Neural crest cell (in vitro differentiated cells): ENCODE measurements at places on chromosomes 11 and 22.

- peak overlapping the region; percentile 99 for H3K27ac ChIP-seq
- H3K4me3 ChIP-seq, result peak overlapping the region; percentile 100
- H3K27me3 ChIP-seq, result no peaks in the 10 kb centered on the region
Measured at GRCh38 chr11:66052664-66052982, 459 bp downstream of the SF3B2 start.

GRCh38 chr11:114832532-114833125, 154.3 kb downstream of the NXPE2 start:
- peaks cover 14% of the 10 kb centered on the region for H3K27me3 ChIP-seq
- H3K36me3 ChIP-seq, result no peaks in the 10 kb centered on the region
- no peak for DNase-seq
- no peaks in the 10 kb centered on the region for H3K4me1 ChIP-seq
- no peak overlapping the region for H3K27ac ChIP-seq

DNA sequence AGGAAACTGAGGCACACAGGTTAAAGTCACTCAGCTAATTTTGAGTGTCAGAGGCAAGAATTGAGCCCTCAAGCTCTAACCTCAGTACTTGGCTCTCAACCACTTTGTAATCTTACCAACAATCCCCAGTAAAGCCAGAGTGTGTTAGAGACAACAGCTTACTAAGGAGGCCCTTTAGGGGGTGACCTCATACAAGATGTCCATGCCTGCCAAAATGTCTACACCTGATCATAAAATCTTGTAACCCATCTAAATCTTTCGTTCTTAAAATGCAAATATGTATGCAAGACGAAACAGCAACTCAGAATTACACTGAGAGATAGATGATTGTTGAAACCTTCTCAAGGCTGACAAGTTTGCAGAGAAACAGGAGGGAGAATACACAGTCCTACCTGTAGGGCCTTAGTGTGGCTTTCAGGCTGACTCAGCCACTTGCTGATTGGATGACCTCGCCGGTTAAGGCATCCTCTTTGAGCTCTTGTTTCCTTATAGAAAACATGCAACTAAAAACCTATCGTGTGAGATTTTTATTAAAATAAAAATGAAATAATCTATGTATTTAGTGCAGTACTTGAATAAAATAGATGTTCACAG, 143.2 kb downstream of the OPCML start:
- H3K27me3 ChIP-seq, result no peaks in the 10 kb centered on the region
- peaks cover 16% of the 10 kb centered on the region for H3K4me1 ChIP-seq
- DNase-seq, result no peak
- no peaks in the 10 kb centered on the region for H3K36me3 ChIP-seq
- H3K27ac ChIP-seq, result no peak overlapping the region

GRCh38 chr11:113189909-113190667, 124.3 kb upstream of the TTC12 start:
- H3K27ac ChIP-seq, result no peak overlapping the region
- DNase-seq, result no peak
- no peak overlapping the region for H3K4me3 ChIP-seq
- H3K27me3 ChIP-seq, result no peaks in the 10 kb centered on the region

GRCh38 chr11:64660706-64661105, 62.3 kb downstream of the NRXN2 start:
- H3K27me3 ChIP-seq, result no peaks in the 10 kb centered on the region
- no peak overlapping the region for H3K4me3 ChIP-seq
- DNase-seq, result no peak
- no peak overlapping the region for H3K27ac ChIP-seq
- no peaks in the 10 kb centered on the region for H3K36me3 ChIP-seq
- peaks cover 8% of the 10 kb centered on the region for H3K4me1 ChIP-seq

GRCh38 chr11:130705670-130706421, 210.4 kb downstream of the SNX19 start:
- no peaks in the 10 kb centered on the region for H3K4me1 ChIP-seq
- peaks cover 8% of the 10 kb centered on the region for H3K36me3 ChIP-seq
- H3K27me3 ChIP-seq, result no peaks in the 10 kb centered on the region
- H3K4me3 ChIP-seq, result no peak overlapping the region
- no peak for DNase-seq

GRCh38 chr22:36443198-36443770, 38.2 kb downstream of the TXN2 start:
- H3K4me1 ChIP-seq, result peaks cover 15% of the 10 kb centered on the region
- H3K36me3 ChIP-seq, result no peaks in the 10 kb centered on the region
- DNase-seq, result no peak
- no peak overlapping the region for H3K4me3 ChIP-seq

DNA sequence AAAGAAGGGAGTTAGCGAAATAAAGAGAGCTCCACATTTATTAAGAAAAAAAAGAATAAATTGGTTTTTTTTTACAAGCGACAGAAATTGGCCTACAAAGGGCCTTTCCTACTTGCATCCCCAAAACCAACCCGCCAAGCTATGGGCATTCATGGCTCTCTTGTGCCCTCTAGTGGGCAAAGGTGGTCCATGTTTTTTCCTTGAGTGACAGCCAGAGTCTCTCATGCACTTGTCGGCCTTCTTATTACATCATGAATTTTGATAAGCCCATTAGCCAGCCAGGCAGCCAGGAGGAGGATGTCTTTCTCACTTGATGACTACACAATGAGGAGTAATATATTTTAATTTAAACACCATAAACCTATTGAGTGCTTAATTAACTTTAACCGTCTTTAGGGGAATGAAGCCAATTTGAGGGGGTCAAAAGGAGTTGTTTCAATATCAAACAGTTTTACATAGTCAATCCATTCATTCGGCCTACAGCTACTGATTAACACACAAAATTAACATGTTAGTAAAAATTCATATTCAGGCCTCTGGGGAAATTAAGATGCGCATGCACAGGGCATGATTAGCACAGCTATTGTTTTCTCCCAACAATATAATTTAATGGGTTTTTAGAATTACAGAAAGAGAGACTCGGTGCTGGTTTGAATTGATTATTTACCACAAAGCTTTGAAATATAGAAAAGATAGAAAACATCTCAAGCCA, 85.5 kb downstream of the RCN1 start:
- no peak overlapping the region for H3K4me3 ChIP-seq
- peaks cover 24% of the 10 kb centered on the region for H3K4me1 ChIP-seq
- no peak overlapping the region for H3K27ac ChIP-seq

DNA sequence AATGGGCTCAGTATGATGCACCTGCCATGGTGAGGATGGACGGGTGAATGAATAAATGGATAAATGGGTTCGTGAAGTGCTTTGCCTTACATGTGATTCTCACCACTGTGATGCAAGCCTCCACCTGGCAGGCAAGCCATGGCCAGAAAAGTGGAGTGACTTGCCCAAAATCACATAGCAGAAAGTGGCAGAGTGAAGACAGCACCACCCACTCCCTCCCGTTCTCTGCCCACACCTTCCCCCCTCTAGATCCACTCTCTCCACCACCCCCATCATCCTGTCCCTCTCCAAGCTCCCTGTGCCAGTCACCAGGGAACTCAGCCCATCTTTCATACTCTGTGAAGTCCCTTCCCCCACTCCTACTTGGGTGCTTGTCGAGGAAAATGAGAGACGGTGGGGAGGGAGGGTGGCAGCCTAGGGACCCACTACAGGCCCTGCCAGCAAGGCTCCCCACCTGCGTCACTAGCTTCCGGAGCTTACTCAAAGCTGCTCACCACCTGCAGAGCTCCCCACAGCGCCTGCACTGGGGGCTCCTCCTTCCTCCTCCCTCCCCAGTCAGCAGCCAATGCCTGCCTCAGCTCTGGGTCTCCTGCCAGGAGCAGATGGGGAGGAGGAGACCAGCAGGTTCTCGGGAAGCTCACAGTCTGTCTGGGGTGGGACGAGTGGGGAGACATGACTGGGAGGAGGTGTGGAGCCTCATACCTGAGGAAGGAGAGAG, 82.3 kb downstream of the PDE2A start:
- peak overlapping the region; percentile 22 for H3K4me3 ChIP-seq
- H3K36me3 ChIP-seq, result no peaks in the 10 kb centered on the region
- DNase-seq, result no peak
- H3K4me1 ChIP-seq, result peaks cover 25% of the 10 kb centered on the region
- H3K27me3 ChIP-seq, result peaks cover 81% of the 10 kb centered on the region

DNA sequence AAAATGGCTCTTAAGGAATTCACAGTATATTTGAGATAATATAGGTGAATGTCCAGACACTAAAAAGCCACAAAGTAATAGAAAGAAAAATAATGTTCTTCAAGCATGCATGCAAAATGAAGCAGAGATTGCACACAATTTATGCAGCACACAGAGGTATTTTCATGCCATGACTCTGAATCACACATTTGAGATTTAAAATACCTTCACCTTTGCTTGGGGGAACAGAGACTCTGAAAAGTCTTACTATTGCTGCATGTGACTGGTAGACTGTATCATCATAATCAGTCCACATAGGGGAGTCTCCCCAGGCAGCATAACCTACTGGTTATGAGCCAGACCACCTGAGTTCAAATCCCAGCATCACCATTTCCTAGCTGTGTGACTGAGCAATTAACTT, 96.2 kb downstream of the RCN1 start:
- DNase-seq, result no peak
- no peaks in the 10 kb centered on the region for H3K36me3 ChIP-seq
- H3K27ac ChIP-seq, result no peak overlapping the region
- H3K27me3 ChIP-seq, result no peaks in the 10 kb centered on the region
- no peaks in the 10 kb centered on the region for H3K4me1 ChIP-seq
- H3K4me3 ChIP-seq, result no peak overlapping the region
